ENCODE measurements at places on chromosomes 5 and 9.

- DNase-seq: no peak
Measured at GRCh38 chr9:81716409-81716808, 27.1 kb upstream of the TLE1 start.

GRCh38 chr9:6611865-6612264 is 33.7 kb downstream of the GLDC start:
- no peak for DNase-seq

DNA sequence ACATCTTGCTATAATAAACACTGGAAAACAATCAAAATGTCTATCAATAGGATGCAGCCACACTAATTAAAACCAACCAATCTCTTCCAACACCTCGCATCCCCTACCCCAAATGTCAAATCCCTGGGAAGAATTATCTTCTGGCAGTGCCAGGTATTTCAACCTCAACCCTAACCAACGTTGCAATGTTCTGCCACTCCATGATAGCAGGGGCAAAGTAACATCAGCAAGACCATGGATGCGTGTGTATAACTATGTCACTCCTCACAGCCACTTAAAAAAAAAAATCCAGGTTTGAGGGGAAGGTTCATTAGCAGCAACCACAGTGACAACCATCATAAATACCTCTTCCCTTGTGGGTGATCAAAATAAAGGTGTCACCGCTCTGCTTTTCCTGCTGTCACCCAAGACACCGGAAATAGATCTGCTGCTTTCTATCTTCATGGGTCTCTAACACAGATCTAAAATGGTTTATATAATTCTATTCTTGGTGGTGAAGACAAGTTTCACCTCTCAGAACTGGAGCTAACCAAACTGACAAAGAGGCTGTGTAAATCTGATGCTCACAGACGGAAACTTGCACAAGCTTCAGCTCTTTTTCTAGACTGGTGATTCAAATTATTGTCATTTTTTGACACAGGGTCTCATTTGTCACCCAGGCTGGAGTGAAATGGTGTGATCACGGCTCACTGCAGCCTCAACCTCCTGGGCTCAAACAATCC is 9.9 kb downstream of the HSPA9 start:
- no peak for DNase-seq

DNA sequence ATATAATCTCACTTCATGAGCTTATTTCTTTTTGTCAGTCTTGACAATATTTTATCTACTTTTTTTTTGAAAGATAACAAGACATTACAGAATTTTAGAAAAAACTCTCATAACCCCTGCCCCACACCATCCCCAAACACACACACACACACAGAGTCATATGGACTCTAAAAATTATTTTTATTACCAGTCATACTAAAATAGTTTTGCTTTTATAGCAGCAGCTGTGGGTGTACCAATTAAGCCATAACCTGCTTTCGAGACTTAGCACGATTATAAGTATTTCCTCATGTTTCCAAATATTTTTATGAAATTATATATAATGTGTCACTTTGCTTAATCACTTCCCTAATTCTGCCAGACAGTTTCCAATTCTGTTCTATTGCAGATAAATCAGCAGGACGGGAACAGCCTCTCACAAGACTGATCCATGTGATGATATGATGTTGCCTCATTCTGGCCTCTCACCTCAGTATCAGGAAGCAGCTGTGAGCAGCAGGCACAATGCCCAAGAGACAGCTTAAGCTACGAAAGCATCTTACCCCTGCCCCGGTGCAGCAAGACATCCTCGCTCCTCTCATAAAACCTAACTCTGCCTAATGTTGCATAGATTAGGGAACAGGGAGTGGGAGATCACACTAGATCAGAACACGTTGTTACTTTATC is 7.0 kb downstream of the PDCL start:
- no peak for DNase-seq

- no peak for DNase-seq
Measured at GRCh38 chr5:125317536-125317995, 571.1 kb upstream of the ZNF608 start.

- no peak for DNase-seq
Measured at GRCh38 chr9:114196979-114197622, 41.8 kb downstream of the COL27A1 start.

- no peak for DNase-seq
Measured at GRCh38 chr9:404234-404633, 189.6 kb downstream of the DOCK8 start.

GRCh38 chr9:89149726-89150125 is 28.9 kb downstream of the SHC3 start:
- no peak for DNase-seq

GRCh38 chr5:67182301-67182790 is 14.3 kb downstream of the CD180 start:
- DNase-seq: no peak

GRCh38 chr5:132674671-132675506 is 1.1 kb downstream of the IL4 start:
- DNase-seq: peak; percentile 84

DNA sequence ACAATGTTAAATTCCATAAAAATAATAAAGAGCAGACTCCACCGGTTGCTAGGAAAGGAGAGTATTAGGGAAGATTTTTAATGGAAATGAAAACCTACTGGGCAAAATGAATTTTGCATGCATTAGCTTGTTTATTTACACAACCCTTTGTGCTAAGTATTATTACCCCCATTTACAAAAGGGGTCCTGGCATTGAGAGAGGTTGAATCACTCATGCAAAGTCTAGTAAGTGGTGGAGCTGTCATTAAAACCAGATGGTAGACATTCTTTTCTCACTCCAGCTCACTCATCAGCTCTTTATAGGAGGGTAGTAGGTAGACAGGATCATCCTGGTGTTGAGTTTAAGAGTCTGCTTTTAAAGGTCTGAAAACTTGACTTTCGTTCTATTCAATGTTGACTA is 395.1 kb downstream of the PLK2 start:
- no peak for DNase-seq

Data from GM13976 (cell line).